CD4-positive, alpha-beta T cell treated with Interleukin-15 for 4 hours (primary cell): ENCODE measurements at places on chromosomes 7 and 10.
A peak's percentile ranks its signal among the peaks of the same experiment; 100 is the strongest.

DNA sequence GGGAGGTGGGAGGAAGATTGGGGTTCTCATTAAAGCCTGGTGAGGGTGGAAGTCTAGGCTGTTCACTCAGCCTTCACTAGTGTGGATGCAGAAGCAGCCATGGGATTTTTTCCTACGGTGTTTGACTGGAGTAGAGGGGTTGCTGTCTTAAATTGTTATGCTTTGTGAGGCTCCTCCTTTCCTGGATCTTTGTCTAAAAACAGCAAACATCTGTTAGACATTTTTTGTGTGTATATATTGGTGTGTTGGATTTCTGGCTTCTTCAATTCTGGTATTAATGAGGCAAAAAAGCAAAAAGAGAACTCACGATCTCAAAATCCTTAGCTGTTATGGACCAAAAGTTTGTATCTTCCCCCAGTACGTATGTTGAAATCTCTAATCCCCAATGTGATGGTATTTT, 28.2 kb downstream of the MEOX2 start:
- DNase-seq: no peak

- no peak for DNase-seq
Measured at GRCh38 chr7:111803015-111803758, 240.9 kb upstream of the IMMP2L start.

- no peak for DNase-seq
Measured at GRCh38 chr10:101933976-101934375, 90.4 kb upstream of the KCNIP2 start.

GRCh38 chr10:118840071-118840775, 85.5 kb upstream of the CACUL1 start:
- no peak for DNase-seq

DNA sequence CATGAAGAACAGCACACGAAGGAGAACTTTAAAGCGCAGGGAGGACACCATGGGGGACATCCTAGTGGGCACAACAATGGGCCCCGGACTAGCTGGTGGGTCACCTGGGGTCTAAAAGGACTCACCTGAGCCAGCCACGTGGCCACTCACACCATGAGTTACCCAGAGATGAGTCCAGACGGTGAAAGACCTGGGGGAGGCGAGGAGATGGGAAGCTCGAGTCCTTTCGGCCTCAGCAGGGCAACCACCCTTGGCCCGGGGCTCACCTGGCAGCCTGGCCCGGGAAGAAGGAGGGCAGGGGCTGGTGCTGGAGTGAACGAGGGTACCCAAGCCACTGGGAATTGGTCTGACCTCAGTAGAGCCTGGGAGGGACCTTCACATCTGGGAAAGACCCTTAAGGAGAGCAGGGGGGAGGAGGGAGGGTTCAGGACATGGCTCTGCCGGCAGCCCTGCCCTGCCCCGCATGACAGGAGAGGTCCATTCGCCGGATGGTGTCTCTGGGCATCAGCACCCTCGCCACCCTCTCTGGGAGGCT, 5.7 kb downstream of the GIGYF1 start:
- DNase-seq: no peak

- no peak for DNase-seq
Measured at GRCh38 chr7:93535616-93536015, 38.9 kb downstream of the CALCR start.

DNA sequence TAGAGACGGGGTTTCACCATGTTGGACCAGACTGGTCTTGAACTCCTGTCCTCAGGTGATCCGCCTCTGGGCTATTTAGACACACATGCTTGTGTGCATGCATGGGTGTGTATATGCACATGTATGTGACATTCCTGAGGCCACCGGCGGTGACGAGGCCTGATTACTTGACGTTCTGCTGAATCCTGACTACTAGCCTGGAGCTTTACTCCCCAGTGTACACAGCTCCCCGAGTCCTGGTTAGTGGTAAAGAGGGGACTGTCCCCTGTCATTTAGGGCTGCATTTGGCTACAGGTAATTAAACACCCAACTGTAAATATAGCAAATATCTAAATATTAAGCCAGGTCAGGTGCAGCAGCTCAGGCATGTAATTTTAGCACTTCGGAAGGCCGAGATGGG, 14.2 kb downstream of the GTF2IRD1 start:
- DNase-seq: no peak

GRCh38 chr10:112678987-112679386, 232.0 kb downstream of the VTI1A start:
- no peak for DNase-seq

DNA sequence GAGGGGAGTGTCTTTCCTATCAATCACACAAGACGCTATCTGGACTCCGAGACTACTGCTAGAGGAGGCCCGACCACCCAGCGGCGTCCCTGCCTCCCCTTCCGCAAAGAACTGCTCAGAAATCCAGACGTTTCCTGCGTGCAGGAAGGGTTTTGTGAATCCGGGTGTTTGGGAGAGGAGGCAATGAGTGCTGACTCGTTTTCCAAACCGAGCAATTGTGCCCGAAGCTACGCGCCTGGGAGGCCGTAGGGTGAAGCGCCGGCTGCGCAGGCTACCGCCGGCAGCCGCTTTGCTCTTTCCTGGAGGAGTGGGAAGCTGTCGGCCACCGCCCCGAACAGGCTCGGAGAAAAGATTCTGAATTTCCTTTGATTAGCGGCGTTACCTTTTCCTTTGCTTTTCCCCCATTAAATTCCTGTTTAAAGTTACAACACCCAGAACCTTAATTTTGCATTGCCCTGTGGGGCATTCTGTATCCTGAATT, 5.3 kb downstream of the VAX1 start:
- DNase-seq: no peak

DNA sequence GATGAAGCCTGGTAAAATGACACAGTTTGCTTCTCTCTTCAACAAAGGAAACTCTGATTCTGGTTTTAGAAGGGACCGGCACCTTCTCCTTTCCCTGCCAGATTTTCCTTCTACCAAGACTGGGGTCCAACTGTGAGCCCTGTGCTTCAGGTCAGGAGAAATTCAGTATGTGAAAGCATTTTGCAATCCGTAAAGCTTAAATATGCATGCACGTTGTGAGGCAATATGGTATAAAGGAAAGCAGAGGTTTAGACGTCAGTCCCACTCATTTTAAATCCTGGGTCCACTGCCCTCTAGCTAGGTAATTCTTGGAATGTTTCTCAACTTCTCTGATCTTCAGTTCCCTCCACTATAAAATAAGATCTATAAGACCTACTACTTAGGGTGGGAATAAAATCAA, 359.0 kb upstream of the NPSR1 start:
- DNase-seq: no peak

GRCh38 chr10:75493464-75493863, 62.0 kb downstream of the LRMDA start:
- DNase-seq: no peak

GRCh38 chr7:53426145-53426750, 390.8 kb downstream of the POM121L12 start:
- no peak for DNase-seq

- DNase-seq: no peak
Measured at GRCh38 chr7:47470567-47471357, 111.1 kb downstream of the TNS3 start.

GRCh38 chr10:127100983-127101615, 95.3 kb downstream of the INSYN2A start:
- DNase-seq: no peak

- no peak for DNase-seq
Measured at GRCh38 chr10:112969131-112969530, 19.1 kb downstream of the TCF7L2 start.

- DNase-seq: no peak
Measured at GRCh38 chr10:61882621-61883370, 18.7 kb upstream of the ARID5B start.

GRCh38 chr10:89894051-89894450, 192.7 kb downstream of the KIF20B start:
- no peak for DNase-seq

DNA sequence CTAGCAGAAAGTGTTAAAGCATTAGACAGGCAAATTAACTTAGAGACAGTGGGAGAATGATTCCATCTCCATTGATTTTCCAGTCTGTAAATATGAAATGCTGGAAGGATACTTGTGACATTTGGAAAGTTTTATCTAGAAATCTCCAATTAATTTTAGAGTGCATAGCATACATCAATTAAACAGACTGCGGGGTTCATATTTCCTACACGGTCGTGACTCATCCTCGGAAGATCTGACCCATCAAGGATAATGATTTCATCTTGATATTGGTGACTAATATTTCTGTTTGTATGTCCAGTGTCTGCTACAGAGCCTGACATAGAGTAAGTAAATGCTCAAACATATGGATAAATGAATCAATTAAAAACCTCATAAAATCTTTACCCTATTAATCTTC, 474.9 kb downstream of the KCNMA1 start:
- DNase-seq: no peak

GRCh38 chr7:76108540-76109233, 60.8 kb downstream of the MDH2 start:
- DNase-seq: no peak

GRCh38 chr10:46268076-46268881, 18.5 kb upstream of the ANTXRL start:
- peak; percentile 58 for DNase-seq

GRCh38 chr7:156772725-156773124, 120.3 kb downstream of the LMBR1 start:
- no peak for DNase-seq

- DNase-seq: no peak
Measured at GRCh38 chr7:96238976-96239766, 82.7 kb downstream of the SLC25A13 start.

- DNase-seq: no peak
Measured at GRCh38 chr7:109637428-109637990, 1067.8 kb downstream of the DNAJB9 start.
